ENCODE measurements at places on chromosomes 12 and 14.
A peak's percentile ranks its signal among the peaks of the same experiment; 100 is the strongest.

GRCh38 chr14:77141214-77142004 is at the start of gene ZDHHC22:
ZDHHC22 (minus strand) TSS chr14:77141791; CDS start chr14:77139738, 2,053 bp downstream.
- no peak for DNase-seq

DNA sequence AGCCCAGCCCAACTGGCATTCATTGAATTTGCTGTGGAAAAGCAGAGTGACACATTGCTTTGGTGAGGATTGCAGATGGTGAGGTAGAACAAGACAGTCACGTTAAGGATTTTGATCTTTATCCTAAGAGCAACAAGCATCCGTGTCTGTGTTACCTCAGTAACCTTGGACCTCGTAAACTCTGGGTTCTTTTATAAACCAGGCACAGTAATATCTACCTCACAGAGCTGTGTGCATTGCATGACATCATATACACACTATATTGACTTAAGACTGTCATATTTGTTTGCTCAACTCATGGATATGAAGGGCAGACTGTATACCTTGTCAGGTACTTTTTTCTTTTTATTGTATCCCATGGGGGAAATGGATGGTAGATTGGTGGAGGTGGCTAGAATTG is 156.2 kb downstream of the ETV6 start:
- no peak for DNase-seq

- no peak for DNase-seq
Measured at GRCh38 chr12:54352891-54353874, 11.1 kb downstream of the GPR84 start.

- no peak for DNase-seq
Measured at GRCh38 chr14:75238756-75239455, 39.7 kb upstream of the FOS start.

GRCh38 chr14:49946320-49947141 is 53.6 kb downstream of the ARF6 start:
- DNase-seq, result no peak

DNA sequence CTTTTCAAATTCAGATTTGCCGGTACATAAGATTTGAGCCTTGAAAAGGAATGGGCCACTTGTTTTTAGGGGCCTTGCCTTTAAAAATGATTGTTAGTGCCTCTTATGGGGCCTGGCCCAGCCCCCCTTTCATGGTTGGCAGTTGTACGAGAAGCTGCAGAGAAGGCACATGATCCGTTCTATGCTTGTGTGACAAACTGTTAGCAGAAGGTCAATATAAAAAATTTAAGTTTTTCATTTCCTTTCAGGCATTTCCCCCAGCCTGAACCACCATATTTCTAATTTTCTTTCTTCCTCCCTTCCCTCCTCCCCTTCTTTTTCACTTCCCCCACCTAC is 119.1 kb downstream of the PLXNC1 start:
- DNase-seq, result no peak

- no peak for DNase-seq
Measured at GRCh38 chr12:99066726-99067125, 421.6 kb downstream of the APAF1 start.

DNA sequence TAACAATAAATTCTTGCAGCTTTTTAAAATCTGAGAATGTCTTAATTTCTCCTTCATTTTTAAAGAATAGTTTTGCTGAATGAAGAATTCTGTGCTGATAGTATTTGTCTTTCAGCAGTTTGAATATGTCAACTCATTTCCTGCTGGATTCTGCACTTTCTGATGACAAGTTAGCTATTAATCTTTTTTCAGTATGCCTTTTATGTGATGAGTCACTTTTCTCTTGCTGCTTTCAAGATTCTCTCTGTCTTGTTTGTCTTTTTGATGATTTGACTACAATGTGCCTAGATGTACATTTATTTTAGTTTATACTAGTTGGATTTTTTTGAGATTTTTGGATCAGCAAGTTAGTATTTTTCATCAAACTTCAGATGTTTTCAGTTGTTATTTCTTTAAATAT is 87.9 kb upstream of the AVPR1A start:
- DNase-seq, result no peak

GRCh38 chr12:23236066-23236780 is 611.3 kb downstream of the ETNK1 start:
- no peak for DNase-seq

DNA sequence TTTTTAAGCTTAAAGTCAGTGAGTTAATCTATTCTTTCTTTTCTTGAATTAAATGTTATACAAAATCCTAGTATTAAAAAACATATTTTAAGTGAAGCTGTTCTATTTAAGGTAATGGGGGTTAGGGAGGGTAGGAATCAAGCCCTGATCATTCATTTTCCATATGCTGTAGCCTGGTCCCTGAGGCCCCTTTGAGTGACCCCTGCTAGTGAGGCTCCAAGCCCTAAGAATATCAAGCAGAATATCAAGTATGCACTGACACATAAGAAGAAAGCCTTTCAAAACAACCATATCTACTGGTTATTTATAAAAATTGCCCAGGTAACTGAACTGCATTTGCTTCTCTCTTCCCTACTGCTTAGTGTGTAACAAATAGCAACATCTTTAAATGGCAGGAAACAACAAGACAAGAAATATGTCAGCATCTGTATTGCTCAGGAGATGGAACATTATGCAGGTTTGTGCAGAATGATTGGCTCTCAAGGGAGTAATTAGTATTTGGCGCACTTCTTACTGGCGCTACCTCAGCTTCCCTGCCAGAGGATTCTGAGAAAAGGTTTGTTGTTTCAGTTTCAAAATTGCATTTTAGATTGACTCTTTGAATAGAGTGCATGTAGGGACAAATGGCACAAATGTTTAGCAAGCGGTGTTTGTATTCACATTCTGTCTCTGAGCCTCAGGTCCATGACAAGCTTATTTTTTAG is 223.0 kb downstream of the DUSP6 start:
- DNase-seq, result no peak

GRCh38 chr14:91300957-91301356 is 56.5 kb upstream of the GPR68 start:
- DNase-seq, result no peak

- DNase-seq, result no peak
Measured at GRCh38 chr12:65673732-65674131, 150.6 kb upstream of the HMGA2 start.

GRCh38 chr14:104285508-104285840 is 147.1 kb downstream of the KIF26A start:
- no peak for DNase-seq

DNA sequence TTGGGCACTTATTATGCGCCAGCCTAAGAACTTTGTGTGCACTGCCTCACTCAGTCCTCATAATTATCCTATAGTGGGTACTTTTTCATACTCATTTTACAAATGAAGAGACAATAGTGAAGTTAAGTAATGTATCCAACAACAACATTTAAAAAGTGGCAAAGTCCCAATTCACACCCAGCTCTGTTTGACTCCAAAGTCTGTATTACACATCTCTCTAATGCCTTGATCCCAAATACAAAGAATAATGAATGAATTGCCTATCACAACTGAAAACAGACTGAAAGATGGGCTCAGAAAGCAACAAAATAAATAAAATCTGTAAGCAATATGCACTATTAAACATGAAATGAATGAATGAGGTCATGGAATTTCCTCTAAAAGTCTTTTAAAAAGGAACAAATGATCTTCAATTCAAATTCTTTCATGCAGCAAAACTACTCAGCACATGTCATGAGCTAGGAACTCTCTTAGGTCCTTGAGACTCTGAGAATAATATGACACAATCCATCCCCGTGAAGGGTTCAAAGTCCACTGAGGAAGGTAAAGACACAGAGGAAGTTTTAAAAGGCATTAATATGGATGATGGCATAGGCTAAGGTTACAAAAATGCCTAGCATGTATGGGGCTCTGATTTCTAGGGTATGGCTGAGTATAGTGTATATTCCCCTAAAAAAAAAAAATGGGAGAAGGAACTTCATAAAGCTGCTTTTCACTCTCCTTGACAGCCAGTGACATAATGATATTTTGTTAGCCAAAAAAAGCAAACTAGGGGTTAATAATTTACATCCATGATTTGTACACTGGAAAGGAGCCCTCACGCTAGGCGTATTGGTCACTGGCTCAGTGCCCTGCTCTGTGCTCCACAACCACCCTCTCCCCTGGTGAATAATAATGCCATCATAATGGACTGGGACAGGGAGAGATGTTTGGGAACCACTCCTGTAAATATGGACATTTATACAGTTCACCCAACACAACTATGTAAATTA is 103.4 kb downstream of the SLC2A13 start:
- DNase-seq, result no peak

- no peak for DNase-seq
Measured at GRCh38 chr12:53550595-53550994, 43.3 kb upstream of the NPFF start.

- DNase-seq, result peak; percentile 64
Measured at GRCh38 chr14:66359500-66359899, 126.7 kb upstream of the CCDC196 start.

DNA sequence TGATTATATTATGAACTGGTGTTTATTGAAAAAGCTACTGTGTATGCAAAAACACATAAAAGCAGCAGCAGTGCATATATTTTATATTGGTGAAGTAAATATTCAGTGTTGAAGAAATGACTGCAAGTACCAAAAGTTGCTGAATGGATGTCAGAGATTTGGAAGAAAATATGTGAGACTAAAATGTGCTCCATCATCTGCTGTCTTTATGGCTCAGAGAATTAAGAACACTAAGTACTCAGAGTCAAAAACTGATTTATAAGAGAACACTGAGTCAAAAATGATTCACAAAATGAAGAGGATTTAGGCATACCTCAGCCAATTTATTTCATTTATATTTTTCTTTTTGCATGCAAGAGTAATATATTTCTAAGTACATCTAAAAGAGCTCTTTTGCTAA is 86.3 kb upstream of the PDZRN4 start:
- DNase-seq, result no peak

DNA sequence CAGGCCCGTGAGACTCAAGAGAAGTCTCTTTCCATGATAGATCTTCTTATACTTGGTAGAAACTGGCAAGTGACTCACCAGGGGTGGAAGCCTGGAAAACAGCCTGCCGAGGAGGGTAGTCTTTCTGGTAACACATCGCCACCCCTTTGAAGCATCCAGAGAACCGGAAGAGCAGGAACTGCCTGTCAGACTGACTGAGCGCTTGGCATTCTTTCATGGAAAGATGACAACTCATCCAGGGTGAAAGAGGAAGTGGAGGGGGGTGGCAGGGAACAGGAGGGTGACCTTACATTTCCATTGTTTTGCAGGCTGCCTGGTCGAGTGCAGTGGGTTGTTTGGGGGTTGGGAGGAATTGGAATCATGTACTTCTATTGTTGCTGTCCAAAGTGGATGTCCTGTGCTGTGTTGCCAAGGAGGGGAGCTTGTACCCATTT is 34.5 kb downstream of the PRKCH start:
- DNase-seq, result peak; percentile 98

DNA sequence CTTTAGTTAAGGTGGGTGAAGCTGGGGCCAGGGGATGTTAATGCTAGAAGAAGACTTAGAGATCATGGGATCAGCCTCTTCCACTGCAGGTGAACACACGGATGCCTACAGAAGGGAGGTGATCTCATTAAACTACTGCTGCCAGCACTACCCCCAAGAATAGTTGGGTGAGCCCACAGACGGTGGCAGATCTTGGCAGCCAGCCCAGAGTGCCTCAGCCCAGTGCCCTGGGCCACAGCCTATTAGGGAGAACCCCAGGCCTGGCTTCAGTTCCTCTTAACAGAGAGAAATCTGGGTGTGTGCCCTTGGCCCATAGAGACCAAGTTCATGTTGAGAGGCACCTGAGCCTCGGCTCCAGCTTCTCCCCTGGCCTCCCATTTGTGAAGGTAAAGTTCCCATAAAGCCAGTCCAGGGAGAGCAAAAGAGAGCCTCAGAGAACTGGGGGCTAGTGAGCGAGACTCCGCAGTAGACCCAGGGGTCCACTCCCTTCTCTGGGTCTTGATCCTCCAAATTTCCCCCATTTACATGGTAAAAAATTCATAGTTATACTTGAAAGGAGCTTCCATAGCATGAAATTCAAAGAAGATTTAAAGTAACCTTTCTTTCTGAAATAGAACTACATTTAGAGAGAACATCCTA is 125.0 kb upstream of the CCND2 start:
- DNase-seq, result no peak

DNA sequence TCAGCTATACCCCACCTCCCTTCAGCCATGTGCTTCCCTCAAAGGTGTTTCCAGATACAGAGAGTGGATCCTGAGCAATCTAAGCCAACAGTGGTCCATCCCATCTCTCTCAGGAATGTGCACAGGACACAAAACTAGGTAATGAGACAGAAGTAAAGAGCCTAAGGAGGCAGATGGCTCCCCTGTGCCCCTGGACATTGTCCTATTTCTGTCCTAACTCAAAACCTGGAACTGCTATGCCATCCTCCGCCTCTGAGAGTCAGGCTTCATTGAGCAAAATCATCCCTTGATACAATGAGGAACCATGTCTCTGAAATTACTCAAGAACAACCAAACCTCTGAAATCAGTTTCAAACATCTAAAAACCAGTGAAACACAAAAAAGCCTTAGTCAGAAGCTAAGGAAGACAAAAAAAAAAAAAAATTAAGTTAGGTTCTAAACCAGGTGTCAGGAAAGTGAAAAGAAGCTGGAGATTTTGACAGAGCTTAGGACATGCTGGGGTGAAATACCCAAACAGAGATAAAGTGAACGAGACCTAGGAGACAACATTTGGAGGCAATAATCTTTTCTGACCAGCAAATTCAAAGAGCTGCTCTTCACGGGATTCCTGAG is 200.3 kb upstream of the PLEKHG7 start:
- DNase-seq, result no peak

DNA sequence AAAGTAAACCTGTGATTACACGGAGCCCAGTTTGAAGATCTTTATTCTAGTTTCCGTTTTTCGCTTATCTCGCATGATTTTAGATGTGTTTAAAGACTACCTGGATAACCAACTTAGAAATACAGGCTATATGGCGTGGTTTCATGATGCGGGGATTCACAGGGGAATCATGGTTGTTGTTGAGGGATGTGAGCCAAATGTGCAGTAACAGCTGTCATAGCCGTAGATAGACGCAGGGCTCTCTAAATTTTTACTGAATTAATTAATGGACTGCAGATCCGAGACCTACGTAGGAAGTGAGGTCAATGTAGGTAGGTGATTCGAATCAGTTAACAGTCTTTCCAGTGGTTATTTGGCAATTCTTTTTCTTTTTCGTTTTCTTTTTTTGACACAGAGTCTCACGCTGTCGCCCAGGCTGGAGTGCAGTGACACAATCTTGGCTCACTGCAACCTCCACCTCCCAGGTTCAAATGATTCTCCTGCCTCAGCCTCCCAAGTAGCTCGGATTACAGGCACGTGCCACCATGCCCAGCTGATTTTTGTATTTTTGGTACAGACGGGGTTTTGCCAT is 144.9 kb upstream of the AMIGO2 start:
- DNase-seq, result no peak

GRCh38 chr12:14886271-14886670 is 617 bp upstream of the MGP start:
- no peak for DNase-seq

- DNase-seq, result no peak
Measured at GRCh38 chr12:122420471-122421162, 1.9 kb downstream of the CLIP1 start.

DNA sequence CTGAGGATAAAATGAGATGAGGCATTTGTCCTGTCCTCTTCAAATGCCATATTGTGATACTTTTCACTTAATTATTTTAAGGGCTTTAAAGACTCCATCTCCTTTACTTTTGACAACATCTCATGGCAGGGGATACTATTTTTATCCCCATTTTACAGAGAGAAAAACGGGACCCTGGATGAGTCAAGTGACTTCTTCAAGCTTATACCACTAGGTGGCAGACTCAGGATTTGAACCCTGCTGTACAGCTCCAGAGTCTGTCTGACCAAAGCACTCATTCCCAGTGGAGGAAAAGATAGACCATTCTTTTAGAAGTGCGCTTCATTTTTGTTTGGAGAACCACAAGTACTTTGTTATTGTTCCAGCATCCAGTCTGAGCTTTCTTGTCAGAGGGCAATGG is 1.7 kb upstream of the SMOC1 start:
- DNase-seq, result peak; percentile 29
